ENCODE measurements at places on chromosomes 1 and 21.
A peak's percentile ranks its signal among the peaks of the same experiment; 100 is the strongest.

GRCh38 chr21:42563261-42563660, 49.6 kb downstream of the SLC37A1 start:
- no peak for DNase-seq

DNA sequence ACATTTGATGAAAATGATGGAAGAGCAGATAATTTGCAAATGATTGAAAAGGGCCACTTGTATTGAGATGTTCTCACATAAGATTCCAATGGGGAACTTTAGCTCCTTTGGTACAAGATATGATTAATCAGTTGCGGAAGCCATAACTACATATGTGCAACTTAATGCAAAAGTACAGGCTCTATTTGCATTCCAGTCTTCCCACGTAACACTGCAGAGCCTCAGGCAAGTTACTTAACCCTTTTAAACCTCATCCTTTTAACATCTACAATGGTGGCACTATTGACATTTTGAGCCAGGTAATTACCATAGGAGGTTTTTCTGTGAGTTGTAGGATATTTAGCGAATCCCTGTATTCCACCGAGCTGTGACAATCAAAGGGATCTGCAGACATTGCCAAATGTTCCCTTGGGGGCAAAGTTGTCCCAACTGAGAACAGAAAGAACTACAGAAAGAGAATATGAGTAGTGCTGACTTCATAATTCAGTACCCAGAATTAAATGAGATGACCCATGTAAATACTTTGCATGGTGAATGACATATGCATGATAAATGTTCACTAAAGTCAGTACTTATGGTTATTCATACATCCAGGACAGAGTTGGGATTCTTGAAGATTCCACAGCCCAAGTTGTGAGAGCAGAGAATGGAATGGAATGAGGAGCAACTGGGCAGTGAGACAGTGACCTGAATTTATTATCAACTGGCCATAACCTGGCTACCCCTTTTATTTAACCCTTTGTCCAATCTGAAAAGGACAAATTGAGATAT, 62.6 kb downstream of the SPAG17 start:
- DNase-seq: no peak

- no peak for DNase-seq
These were observed 193.0 kb downstream of the FASLG start for GRCh38 chr1:172851856-172852255.

DNA sequence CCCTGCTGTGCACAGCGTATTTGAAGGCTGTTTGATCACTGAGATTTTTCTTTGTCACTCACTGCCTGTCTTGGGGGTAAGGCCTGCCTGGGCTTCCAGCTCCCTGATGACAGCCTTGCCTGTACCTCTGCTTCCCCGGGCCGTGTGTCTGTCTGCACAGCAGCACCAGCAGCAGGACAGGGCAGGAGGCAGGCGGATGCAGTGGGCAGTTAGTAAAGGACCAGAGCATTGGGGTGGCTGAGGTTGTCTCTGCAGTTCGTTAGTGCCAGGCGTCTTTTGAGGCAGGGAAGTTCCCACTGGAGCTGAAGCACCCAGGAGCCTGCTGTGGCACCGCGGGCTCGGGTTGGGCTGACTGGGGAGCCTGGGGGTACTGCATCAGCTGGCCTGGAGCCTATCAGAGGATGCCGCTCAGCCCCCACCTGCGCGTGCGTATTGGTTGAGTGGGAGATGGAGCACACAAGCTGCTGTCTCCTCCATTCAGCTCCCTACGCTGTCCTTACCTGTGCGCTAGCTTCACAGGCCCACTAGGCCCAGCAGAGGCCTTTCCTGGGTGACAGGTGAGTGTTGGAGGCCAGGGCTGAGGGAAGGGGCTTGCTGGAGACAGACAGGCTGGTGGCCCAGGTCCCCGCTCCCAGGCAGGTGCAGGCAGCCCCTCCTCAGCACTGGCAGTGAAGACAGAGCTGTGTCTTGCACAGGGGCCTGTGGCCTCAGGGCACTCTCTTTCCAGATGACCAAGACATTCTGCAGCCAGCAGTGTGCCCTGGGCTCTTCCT, 28.2 kb downstream of the SNAP47 start:
- no peak for DNase-seq

GRCh38 chr1:234772345-234773147, 162.6 kb upstream of the IRF2BP2 start:
- peak; percentile 91 for DNase-seq

DNA sequence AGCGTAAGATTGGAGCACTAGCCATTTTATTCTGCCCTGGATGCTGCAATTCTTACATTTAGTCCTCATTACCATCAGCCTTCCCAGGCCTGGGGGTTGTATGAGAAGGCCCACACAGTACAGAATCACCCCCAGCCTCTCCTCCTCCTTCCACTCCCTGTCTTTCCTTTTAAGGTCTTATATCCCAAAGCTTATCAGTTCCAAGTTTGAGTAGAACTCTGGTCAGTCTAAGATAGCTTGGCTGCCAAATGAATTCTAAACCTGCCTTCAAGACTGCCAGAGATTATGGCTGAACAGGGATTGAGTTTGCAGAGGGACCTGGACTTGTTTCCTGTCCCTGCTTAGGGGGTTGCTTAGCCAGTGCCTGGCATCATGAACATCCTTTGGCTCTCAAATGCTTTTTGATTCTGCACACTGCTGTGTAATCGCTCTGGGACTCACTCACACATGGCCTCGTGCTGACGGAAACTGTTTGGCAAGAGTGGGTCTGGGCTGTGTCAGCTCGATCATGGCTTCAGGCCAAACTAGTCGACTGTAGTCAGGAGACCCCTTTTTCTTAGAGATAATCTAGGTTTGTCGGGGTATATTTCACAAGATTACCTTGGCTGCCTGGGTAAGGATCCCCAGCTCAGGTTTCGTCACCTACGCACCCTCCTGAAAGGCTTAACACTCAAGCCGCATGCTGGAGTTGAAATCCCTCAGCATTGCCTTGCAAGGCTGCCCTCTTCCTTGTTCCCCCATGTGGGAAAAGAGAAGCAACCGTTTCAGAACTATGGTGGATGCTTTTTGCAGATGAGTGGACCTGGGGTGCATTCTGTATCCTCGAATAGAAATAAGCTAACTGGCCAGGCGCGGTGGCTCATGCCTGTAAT, 252.6 kb downstream of the NFIA start:
- no peak for DNase-seq

DNA sequence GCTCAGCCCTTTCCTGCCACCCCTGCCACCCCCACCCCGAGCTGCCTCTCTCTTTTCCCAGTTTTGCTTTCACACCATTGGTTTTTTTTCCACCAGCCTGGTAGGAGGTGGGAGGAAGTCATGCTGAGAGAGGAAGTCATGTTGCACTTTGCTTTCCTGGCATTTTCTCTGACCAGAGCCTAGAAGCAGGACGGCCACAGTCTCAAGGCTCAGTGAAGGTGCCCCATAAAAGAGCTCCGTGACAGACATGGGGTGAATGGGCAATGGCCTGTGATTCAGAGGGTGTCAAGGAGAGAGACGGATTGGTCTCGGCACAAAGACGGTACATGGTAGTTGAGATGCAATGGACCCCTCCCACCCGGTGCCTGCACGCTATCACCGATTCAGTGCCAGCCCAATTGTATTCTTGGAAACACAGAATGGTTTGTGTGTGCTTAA, 42.1 kb upstream of the DMRTB1 start:
- DNase-seq: no peak

DNA sequence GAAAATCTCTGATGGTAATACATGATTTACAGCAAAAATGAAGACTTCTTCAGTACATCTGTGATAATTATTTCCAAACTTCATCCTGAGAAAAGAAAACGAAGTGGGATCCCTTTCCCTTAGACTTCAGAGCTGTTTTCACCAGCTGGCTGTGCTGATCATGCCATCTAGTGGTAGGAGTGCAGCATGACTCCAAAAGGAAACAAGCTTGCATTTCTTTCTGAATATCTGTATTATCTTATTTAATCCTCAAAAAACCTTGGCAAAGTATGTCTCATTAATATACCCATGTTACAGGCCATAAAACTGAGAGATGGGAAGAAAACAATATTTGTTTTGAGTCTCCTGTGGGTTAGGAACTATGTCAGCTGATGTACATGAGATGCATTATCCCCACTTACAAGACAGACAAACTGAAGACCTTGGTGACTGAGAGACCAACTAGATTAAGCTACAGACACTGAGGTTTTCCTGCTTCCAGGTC, 9.8 kb upstream of the GJA8 start:
- DNase-seq: peak; percentile 56

DNA sequence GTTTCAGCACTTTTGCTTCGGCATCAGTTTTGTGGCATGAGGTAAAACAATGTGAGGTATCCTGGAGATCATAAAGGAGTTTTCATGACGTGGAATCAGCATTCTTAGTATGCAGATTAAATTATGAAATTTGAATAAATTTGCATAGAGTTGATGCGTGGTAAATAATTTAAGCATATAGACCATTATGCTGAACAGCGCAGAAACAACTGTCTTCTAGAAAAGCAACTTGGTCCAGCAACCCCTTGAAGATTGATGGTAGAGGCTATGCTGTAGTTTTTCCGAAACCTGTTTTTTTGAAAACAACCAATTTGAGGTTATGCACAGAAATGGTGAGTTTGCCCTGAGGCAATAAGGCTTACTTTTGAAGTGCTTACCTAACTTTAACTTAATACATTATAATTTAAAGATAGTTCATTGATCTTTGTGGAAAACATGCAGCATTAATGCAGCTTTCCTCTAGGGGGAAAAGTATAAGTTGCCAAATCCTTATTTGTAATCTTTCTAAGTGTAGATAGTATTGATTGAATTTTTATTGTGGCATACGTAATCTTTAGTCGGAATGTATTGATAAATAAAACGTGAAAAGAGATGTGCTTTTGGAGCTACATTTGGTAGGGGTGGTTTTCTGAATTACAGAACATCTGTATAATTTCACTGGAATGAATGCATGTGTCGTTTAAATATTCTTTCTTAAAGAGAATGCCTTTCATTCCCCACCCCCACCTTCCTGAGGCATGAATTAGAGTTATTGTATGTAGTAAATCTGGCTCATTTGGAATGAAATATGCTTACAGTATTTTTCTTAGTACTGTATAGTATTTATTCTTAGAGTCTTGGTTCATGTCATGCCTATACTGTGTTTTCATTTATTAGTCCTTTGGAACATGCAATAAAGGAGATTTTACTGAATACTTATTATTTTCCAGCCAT, 3.8 kb downstream of the PRDM2 start:
- DNase-seq: no peak

- DNase-seq: no peak
These were observed 24.5 kb upstream of the SHCBP1L start for GRCh38 chr1:182977480-182977879.

DNA sequence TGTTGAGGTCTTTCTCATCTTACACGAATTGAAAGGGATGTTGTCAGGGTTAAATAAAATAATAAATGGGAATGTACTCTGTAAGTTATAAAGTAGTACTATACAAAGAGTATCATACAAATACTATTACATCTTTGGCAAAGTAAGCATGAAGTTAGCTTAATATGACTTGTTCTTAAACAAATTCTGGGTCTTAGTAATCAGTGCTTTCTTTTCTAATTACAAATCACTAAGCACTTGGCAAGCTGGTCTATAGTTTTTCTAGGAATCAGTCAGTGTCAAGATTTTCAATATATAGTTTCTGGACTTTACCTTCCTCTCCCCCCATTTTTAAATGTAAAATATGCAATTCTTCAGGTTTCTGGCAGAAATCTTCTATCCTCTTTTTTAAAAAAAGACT, 6.9 kb downstream of the LYST start:
- no peak for DNase-seq

GRCh38 chr1:39490596-39491145, 765 bp upstream of the BMP8A start:
- peak; percentile 5 for DNase-seq

DNA sequence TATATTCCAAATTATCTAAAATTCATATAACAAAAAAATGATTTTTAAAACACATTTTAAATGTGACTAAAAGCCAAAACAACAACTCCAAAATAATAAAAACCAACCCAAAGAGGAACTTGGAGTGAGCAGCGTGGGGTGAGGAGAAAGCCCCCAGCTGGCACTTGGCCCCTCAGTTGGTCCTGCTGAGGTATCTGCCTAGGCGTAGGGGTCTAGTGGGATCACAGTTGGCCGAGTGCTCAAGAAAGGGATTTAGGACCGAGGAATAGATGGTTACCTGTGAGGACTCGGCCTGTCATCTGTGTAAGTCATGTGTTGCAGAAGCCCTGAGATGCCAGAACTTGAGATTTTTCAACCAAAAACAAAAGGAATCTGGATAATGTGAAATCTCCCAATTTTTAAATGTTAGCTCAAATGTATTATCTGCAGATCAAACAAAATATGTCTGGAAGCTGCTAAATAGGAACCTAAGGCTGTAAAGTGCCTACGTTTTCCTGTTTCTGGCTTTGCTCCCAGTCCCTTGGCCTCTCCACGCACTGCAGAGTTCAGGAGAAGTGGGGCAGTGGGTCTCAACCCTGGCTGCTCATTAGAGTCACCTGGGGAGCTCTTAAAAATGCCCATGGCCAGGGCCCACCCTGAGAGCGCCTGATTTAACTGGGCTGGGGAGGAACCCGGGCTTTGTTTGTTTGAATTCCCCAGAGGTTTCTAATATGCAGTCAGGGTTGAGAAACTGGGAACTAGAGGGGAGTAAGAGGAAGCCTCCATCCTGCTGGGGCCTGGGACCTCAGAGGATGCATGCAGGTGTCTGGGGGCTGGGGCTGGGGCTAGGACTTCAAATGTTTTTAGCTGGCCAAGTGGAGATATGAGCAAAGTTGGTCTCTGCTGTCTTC, 38.5 kb upstream of the LDLRAP1 start:
- no peak for DNase-seq

- no peak for DNase-seq
These were observed 77.1 kb upstream of the KCTD3 start for GRCh38 chr1:215489771-215490565.

DNA sequence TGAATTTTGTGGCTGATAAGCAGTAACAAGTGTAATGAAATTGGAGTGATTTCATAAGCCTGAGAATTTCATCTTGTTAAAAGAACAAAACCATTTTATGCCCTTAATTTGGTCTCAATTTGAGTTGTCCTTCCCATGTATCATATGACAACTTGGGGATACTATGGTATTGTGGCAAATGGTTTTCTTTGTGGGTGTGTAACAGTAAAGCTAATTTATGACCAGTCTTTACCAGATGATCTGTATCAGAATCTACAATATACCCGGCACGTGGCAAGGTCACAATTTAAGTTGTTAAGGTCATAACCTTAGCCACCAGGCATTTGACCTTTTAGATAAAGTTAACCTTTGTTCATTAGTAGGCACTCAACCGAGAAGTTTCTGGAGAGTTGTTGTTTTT, 9.1 kb downstream of the NFIA start:
- no peak for DNase-seq

DNA sequence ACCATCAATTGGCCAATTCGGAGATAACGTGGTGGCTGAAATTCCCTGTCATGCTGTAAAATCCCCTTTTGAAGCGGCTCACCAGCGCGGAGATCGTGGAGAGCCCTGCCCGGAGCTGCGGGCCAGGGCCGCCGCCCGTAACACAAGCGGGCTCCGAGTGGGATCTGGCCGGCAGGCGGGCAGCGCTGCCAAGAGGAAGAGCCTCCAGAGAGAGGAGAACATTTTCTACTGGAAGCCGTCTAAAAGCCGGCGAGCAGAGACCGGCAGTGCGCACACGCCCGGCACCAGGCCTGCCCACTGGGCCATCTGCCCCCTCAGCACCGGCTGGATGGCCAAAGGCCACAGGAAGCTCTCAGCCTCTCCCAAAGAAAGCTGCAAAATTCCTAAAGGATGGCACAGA, 15.5 kb downstream of the SSBP3 start:
- DNase-seq: no peak

GRCh38 chr1:169371404-169371803, 3.4 kb downstream of the BLZF1 start:
- peak; percentile 10 for DNase-seq

- no peak for DNase-seq
These were observed 139.5 kb downstream of the ZNF326 start for GRCh38 chr1:90134175-90134955.

GRCh38 chr1:94302497-94302896, 65.1 kb upstream of the ARHGAP29 start:
- DNase-seq: no peak
